ENCODE measurements at places on chromosomes 3 and 15.

DNA sequence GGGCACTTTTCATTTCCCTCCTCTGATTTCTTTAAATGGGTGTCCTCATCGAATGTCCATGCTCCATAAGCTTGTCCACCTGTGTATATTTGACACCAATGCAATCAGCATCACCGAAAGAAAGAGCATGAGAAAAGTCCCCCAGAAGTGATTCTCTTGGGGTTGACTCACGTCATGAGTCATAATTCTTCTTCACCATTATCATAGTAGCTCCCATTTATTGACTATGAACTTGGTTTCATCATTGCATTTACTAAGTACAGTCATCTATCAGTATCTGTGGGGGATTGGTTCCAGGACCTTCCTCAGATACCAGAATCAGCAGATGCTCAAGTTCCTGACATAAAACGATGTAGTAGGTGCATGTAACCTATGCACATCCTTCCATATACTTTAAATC is 372.5 kb upstream of the CFAP20DC start:
- no peak for DNase-seq

- DNase-seq: no peak
Observed at GRCh38 chr3:14891135-14892132, 55.9 kb upstream of the NR2C2 start.

DNA sequence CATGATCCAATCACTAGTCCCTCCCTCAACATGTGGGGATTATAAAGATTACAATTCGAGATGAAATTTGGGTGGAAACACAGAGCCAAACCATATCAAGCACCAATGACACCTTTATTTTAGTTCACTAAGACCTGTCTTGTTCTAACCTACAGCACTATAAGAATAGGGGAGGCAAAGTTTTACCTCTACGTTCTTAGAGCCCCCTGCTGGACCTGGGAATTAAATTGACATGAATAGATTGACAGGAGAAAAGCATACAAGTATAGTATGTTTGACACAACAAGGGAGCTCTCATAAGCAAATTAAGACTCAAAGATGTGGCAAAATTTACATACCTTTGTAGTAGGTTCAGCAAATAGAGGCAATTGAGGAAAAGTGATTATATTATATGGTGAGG is 974.4 kb upstream of the ALCAM start:
- no peak for DNase-seq

DNA sequence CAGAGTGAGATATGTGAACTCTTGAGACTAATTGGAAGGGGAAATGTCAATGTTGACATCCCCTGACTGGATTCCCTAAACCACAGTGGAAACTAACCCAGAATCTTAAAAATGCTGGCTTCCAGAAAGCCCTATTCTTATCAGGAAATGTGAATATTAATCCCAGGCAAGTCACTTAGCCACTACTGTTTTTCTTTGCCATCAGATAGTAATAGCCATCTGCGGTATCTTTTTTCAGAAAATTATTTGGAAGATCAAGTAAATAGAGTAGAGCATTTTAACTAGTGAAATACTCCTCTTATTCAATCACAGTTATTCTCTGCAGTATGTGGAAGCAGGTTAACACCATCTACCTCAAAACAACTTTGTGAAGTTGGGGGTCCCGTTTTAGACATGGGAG is 318.9 kb downstream of the RORA start:
- no peak for DNase-seq

- no peak for DNase-seq
Observed at GRCh38 chr3:38980938-38981337, 70.8 kb downstream of the SCN11A start.

DNA sequence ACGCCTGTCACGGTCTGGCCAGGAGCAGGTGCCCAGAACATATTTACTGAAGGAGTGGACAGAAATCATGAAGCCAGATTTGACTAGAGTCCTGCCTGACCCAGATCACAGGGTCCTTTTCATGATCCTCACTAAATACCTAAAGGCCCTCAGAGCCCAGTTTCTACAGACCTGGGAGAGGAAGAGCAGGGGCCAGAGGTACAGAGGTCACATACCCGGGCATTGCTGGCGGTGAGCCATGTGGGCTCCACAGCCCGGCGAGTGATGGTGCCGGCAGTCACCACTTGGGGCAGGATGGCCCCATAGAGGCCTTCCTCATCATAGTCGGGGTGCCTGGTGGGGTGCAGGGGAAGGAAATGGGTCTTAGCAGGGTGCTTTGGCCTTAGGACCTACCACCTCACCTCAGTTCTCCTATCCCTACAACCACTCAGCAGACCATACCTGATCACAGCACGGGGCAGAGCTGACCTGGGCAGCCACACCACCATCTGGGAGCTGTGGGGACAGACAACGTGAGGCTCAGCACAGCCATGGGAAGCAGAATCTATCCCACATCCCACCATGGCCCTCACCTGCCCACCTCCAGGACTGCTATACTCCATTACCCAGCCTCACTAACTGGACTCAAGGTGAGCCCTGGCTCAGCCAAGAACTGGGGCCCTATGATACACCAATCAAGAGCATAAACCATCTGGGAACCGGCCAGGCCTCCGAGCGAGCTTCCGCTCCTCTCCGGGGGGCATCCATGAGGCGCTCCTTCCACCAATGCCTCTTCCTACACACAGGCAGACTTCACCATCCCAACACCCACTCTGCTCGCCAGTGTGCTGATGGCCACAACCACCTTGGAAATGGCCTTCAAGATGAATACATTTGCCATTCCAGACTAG is 12.9 kb downstream of the POLG start:
- no peak for DNase-seq

- DNase-seq: no peak
Observed at GRCh38 chr3:27614592-27614991, 107.5 kb downstream of the EOMES start.

DNA sequence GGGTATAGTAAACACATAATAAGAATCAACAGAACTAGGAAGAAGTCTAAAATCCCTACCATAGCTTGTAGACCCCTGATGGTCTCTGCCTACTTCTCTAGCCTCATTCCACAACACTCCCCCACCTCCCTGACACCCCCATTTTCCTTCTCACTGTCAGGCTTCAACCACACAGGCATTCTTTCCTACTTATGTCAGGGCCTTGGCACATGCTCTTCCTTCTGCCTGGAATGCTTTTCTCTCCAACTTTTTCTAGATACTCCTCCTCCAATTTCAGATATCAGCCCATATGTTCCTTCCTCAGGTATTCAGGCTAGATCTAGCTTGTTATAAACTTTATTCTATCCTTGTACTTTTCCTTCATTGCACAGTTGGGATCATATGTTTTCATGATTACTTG is 106.0 kb upstream of the MRPL3 start:
- DNase-seq: no peak

DNA sequence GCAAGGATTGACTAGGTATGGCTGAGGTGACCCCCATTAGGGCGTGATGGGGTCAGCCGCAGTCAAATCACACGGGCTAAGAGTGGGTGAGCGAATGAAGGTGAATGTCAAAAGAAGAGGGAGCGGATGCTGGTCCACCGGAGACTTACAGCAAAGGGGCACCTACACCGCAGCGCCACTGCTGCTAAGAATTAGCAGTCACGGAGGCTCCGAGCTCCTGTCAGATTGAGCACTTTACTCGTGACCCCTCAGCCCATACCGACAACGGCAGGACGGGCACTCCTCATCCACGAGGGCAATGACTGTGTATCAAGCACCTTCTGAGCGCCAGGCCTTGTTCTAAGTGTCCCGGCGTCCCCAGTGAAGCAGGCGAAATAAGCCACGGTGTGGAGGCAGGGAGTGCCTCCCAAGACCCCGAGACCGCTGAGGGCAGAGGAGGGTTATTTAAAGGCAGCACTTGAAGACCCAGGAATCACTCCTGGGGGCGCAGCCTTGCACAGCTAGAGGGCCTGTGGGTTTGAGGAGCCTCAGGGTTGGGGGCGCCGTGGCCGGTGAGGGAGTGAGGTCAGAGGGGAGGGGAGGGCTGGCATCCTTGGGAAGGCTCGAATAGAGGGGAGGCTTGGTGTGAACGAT is 61.6 kb upstream of the GATA2 start:
- DNase-seq: no peak

GRCh38 chr15:71110405-71111180 is 4.7 kb upstream of the THSD4 start:
- DNase-seq: no peak

GRCh38 chr15:94576889-94577533 is 345.6 kb downstream of the MCTP2 start:
- DNase-seq: no peak

DNA sequence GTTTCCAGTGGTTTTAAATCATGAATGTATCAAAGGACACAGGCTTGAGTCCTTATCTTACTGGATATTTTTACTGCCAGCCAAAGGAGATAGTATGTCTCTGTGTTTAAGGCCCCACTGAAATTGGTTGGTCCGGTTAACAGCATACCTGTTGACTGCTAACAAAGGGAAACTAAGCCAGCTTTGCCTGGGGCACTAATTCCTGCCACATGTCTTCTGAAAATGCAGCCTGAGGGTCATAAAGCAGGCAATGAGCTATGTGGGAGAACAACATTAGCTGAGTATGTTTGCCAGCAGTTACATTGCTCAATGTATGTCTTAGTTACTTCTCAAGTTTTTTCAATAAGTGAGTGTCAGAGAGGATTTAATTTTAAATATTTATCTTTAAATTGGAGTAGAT is 12.4 kb downstream of the PLS1 start:
- DNase-seq: no peak

DNA sequence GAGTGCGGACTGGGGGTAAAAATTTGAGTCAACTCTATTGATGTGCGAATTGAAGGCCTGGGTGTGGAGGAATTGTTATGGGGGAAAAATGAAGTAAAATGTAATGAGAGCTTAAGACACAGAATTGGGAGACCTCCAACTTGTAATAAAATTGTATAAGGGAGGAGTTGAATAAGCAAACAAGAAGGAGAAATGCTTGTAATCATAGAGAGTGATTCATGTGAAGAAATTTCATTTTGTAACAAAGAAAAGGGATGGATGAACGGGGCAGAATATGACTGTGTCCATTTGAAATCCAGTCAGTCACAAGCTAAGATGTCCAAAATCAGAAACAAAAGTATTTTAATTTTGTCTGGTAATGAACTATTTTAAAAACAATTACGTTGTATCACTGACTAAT is 552.3 kb downstream of the NAALADL2 start:
- no peak for DNase-seq

DNA sequence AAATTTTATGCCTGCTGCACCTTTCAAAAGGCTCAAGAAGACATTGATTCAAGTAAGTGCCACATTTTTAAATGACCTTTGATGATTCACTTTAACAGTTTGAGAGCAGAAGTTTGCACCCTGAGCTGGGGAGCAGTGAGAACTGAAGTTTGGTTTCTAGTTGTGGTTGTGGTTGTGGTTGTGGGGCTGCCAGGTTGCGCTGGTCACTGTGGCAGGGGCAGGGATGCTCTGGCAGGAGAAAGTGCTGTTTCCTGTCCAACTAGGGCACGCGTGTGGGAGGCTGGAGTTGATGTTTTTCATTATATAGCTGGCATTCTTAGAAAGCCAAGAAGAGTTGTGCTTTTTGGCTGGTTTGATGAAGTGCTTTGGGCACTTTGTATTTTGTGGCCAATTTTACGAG is 339.7 kb upstream of the NR2F2 start:
- DNase-seq: no peak

- DNase-seq: no peak
Observed at GRCh38 chr3:31106912-31107311, 212.5 kb upstream of the GADL1 start.

DNA sequence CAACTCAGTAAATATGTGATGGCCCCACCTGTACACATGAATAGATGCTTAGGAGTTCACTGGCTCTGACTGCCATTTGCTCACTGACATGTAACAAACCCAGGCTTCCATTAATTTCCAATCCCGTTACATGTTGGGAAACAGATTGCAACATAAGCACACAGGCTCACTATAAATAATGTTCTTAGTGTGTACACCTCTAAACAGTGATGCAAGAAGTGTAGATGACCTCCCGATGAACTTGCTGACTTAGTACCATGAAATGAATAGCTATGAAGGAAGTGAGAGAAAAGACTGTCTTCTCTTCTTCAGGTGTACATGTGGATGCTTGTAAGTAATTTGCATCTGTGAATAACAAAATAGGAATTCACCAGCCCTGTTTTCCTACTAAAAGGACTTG is 21.4 kb upstream of the FSIP1 start:
- no peak for DNase-seq

DNA sequence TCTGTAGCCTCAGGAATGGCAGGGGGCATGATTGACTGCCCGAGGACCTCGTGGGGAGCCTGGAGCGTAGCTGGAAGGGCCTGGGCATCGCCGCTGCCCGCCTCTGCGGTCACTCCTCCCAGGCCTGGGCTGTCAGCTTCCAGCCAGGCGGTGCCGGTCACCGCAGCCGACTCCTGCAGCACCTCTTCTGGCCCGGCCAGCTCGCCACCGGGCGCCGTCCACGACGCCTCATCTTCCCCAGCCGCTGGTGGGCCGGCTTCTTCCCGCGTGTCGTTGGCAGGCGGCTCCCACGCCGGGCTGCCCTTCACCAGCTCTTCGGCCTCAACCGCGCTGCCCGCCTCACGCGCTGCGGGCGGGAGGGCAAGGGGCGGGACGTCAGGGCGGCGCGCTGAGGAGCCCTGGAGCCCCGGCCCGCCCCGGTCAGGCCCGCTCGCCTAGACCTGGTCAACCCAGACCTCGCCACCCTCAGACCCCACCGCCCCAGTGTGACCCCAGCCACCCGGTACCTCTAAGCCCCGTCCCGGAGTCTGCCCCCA is 1.0 kb downstream of the CSPG5 start:
- no peak for DNase-seq

- no peak for DNase-seq
Observed at GRCh38 chr3:45580112-45580765, 14.3 kb upstream of the LIMD1 start.

GRCh38 chr15:34436956-34437442 is 609 bp downstream of the GOLGA8A start:
- peak; percentile 33 for DNase-seq

GRCh38 chr3:181330821-181331563 is 341.5 kb upstream of the DNAJC19 start:
- DNase-seq: no peak

GRCh38 chr15:66621491-66622467 is 56.0 kb upstream of the LCTL start:
- DNase-seq: no peak

- DNase-seq: no peak
Observed at GRCh38 chr3:186456731-186457191, 87.4 kb downstream of the CRYGS start.

- DNase-seq: no peak
Observed at GRCh38 chr3:160210341-160210740, 14.9 kb upstream of the C3orf80 start.

GRCh38 chr3:133984975-133985374 is 44.8 kb downstream of the SLCO2A1 start:
- DNase-seq: no peak

- DNase-seq: no peak
Observed at GRCh38 chr3:190016966-190017365, 103.7 kb downstream of the P3H2 start.

GRCh38 chr15:43376017-43376705 is 5.3 kb downstream of the TUBGCP4 start:
- peak; percentile 33 for DNase-seq

DNA sequence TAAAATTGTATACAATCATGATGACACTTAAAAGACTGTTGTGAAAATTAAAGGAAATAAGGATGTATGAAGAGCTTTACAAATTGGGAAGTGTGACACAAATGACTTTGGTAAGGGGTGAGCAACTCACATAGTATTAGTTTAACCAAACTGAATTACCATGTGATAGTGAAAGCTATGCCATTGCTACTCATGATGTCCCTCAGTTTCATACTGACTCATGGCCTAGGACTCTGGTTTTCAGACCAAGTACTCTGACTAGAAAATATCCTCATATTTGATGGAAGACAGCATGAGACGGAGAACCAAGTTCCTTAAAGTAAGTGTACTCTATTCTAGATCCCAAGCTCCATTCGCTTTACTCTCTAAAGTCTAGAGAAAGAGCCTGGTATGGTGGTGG is 203.2 kb upstream of the ICE2 start:
- no peak for DNase-seq

- no peak for DNase-seq
Observed at GRCh38 chr15:37100966-37101215, 542 bp upstream of the MEIS2 start.

Measured in stimulated activated naive CD4-positive, alpha-beta T cell (primary cell).